ENCODE measurements at places on chromosomes 11 and 22. TPM values are rescaled to one million over a fixed set of nuclear protein-coding genes. Genes with fewer than 3 reads are reported as not detected.

Gene OR5AR1
- not detected for total RNA-seq

Gene MPZL3
- 0.36 TPM for total RNA-seq

Gene F2
- total RNA-seq: 2.2 TPM

Gene PLA2G3
- total RNA-seq: not detected

All from A549 treated with Mapracorat at 1 μM for 4 hours (cell line).